ENCODE measurements at places on chromosomes 7 and 10.
A peak's percentile ranks its signal among the peaks of the same experiment; 100 is the strongest.

- DNase-seq: no peak
These were observed 29.4 kb downstream of the GRID1 start for GRCh38 chr10:86337121-86337601.

DNA sequence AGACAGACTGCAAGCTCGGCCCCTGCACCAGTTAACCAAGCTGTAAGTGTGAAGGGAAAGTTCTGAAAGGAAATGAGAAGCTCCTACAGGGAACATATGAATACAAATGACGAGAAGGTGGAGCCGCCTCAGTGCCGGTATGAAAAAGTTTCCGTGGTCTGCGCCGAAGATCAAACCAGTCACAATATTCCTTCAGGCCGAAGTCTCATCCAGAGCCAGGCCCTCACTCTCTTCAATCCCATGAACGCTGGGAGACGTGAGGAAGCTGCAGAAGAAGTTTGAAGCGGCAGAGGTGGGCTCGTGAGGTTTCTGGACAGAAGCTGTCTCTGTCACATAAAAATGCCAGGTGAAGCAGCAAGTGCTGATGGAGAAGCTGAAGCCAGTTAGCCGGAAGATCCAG lies 71.9 kb downstream of the CFAP46 start:
- DNase-seq: no peak

DNA sequence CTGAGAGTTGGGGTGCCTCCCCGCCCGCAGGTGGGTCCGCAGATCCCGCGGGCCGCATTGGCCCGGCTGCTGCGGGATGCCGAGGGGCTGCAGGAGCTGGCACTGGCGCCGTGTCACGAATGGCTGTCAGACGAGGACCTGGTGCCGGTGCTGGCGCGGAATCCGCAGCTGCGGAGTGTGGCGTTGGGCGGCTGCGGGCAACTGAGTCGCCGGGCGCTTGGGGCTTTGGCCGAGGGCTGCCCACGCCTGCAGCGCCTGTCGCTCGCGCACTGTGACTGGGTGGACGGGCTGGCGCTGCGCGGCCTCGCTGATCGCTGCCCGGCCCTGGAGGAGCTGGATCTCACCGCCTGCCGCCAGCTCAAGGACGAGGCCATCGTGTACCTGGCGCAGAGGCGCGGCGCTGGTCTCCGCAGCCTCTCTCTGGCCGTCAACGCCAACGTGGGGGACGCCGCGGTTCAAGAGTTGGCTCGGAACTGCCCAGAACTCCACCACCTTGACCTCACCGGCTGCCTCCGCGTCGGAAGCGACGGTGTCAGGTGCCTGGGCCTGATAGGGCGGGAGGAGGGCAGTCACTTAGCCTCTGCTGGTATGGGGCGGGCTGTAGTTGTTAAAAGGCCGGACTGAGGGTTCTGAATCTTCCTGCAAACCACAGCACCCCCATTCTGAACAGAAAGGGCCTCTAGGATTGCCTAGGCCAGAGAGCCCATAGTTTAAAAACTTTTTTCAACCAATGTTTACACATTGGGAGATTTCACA lies 1.3 kb downstream of the FBXL15 start:
- no peak for DNase-seq

DNA sequence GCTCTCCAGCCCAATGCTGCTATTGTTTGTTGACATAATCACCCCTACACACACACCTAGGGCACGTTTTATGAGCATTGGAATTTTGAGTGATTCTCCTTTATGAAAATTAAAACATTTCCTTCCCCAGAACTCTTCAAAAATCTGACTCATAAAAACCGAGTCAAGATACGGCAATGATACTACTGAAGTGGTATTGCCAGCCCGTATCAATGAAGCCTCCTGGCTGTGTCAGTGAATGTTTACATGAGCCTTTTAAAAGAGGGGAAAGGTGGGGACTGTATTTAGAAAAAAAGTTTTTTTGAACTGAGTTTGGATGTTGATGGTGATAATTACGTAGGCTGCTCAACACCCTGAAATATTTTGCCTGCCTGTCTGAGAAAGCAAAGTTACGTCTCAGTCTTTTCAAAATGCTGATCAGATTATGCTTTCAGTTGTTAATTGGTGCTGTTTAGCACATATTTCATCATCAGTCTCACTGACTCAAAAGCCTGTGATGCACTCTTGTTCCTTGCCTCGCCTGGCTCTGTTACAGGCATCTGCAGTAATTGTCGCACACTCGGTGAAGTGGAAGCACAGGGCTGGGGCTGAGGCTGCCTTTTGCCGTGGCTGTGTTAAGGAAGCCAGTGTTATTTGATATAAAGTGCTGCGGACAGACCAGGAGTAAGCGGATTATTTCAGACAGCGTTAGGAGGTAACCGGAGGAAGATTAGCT lies 157.4 kb upstream of the TCF7L2 start:
- no peak for DNase-seq

- no peak for DNase-seq
These were observed 17.6 kb downstream of the HTRA1 start for GRCh38 chr10:122478971-122479370.

DNA sequence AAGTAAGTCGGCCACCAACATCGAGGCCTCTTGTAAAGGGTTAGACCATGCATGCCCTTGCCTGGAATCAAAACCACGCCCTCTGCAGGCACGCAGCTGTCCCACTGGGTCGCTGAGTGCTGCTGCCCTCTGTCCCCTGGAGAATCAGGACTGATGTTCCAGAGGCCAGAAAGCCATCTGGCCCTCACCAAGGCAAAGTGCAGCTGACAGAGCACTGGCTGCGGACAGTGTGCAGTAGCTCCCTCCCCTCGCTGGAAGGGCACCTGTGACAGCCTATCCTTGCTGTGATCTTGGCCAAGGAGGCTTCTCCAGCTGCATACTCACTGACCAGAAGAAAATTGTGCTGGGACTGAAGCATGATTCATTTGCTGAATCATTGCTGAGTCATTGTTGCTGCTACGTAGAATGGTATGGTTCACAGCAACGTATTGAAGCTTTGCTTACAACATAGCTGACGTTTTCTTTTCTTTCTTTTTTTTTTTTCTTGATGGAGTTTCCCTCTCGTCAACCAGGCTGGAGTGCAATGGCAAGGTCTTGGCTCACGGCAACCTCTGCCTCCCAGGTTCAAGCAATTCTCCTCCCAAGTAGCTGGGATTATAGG lies 30.4 kb downstream of the DDC start:
- DNase-seq: no peak

DNA sequence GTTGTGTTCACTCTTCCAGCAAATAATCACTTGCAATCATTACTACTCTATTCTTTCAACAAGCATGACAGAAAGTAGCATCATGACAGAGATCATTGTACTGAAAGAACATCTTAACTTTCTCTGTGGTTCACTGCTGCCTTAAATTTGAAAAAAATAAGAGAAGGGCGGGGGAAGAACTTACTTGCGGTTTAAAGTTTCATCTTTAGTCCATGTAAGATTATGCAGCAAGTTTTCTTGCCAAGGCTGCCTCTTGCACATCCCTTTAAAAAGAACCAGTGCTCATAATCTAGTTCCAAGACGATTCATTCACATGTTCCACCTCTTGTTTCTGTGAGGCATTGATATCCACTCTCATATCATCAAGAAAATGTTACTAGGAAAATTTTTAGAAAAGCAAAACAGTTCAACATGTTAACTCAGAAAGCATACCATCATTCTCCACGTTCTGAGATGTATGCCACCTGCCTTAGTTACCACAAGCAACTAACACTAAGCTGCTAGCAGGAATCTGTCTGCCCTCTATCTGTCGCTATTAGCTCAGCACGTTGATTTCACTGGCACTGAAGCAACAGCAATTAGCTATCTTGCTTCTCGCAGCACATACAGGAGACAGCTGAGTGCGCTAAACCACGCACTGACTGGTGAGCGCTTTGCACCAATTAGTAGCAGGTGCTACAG lies at the start of gene PCDH15:
PCDH15 (minus strand) TSS at position 491 of the 681 bp plus-strand sequence. CDS start 136,969 bp downstream, outside the sequence.
- DNase-seq: no peak

DNA sequence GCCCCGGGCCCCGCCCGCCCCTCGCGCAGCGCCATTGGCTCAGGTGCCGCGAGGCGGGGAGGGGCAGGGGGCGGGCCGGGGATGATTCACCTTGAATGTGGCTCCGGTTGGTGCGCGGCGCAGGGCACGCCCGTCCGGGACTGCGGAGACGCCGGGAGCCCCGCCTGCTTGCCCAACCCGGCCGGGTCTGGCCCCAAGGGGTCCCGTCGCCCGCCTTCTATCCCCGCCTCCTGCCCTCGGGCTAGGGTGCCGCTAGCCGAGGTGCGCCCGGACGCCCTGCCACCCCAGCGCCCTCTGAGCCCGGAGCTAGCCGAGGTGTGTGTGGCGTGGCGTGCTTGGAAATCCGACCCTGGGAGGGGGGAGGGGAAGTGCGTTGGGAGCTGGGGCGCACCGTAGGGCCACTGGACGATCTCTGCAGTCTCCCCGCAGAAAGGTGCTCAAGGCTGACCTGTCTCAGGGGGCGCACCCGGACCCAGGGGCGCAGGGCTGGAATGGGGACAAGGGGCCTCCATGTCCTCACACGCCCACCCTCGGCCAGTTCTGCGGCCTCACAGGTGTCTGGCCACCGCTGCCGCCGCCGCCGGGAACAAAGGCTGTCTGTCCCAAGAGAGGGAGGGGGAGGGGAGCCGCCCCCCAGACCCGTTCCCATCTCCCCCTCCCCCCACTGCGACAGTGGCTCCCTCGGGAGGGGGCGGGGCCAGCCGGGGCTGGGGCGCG lies 168.9 kb downstream of the NRF1 start:
- peak; percentile 43 for DNase-seq

GRCh38 chr10:118629211-118629610 lies 33.8 kb upstream of the PRLHR start:
- DNase-seq: no peak

GRCh38 chr10:54691331-54691730 lies 109.7 kb downstream of the PCDH15 start:
- DNase-seq: no peak

- DNase-seq: no peak
These were observed 282.2 kb upstream of the GALNT17 start for GRCh38 chr7:70849580-70850235.

GRCh38 chr7:29478687-29479240 lies 84.9 kb upstream of the PRR15 start:
- no peak for DNase-seq

GRCh38 chr7:108142675-108143259 lies 12.6 kb upstream of the LAMB4 start:
- DNase-seq: no peak

GRCh38 chr10:48516911-48517310 lies 88.0 kb downstream of the ARHGAP22 start:
- no peak for DNase-seq

GRCh38 chr7:150400008-150400787 lies 21.1 kb downstream of the ZNF775 start:
- no peak for DNase-seq

DNA sequence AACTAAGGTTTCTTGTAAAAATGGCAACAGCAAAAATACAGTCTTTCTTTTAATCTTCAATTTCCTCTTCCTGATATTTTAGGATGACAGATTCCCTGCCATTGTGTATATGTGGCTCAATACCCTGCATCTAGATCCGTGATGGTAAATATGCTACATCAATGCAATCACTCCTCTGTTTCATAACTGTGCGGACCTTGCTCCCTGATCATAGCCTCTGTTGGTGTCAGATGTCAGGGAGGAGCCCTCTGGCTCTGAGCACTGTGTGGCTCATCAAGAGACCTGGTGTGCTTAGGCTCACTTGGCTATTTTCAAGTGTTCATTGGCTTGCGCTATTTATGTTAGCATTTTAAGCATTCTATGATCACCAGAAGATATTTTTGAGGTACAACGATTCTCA lies 33.0 kb upstream of the AGR3 start:
- DNase-seq: no peak

- DNase-seq: no peak
These were observed 39.5 kb upstream of the FAM20C start for GRCh38 chr7:152702-153391.

Measured in omental fat pad (tissue), 4 donors.